IMR-90 (cell line): ENCODE measurements at places on chromosomes 6 and 20.

DNA sequence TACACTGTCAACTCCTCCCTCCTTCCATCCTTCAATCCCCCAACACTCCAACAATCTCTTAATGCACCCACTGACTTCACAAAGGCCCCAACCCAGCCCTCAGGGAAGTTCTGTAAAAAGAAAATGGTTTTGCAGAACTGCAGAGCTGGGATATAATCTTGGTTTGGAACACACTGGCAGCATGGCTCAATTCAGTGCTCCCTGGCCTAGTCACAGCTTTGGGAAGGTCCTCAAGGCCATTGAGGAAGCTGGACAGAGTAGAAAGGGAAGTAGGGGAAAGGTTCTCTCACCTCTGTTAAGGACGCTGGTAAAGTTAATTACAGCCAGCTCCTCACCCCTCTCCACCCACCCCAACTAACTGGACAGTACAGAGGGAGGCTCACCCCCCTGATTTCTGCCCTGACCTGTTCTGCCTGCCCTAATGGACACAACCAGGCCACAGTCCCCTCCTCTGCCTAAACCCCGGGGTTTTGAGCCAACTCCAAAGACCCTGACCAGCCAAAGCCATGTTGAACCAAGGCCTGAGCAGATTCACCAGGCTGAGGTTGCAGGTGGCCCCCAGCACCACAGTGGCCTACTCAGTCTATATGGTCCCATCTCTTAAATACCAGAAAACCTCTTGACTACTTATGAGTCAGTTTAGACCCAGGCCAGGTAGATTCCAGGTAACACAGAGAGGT lies 49.2 kb downstream of the MAFB start:
- no peak for DNase-seq

GRCh38 chr6:140858381-140858971 lies 1274.2 kb upstream of the GJE1 start:
- peak; percentile 52 for DNase-seq

DNA sequence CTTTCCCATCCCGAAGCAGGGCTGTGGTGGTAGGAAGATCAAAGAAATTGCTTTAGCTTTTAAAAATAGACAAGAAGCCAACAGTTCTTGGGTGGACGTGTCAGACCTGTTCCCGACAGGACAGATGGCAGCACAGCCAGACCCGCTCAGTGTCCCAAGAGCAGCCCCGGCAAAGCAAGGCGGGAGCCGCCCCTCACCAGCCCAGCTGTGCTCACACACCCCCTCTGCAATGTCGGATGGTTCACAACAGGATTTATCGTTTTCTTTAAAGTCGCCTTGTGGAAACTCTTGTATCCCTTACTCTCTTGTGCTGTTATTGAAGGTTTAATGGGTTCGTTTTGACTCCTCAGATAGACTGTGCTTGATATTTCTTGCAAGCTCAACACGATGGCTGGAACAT lies 302.4 kb downstream of the THBS2 start:
- DNase-seq, result no peak

DNA sequence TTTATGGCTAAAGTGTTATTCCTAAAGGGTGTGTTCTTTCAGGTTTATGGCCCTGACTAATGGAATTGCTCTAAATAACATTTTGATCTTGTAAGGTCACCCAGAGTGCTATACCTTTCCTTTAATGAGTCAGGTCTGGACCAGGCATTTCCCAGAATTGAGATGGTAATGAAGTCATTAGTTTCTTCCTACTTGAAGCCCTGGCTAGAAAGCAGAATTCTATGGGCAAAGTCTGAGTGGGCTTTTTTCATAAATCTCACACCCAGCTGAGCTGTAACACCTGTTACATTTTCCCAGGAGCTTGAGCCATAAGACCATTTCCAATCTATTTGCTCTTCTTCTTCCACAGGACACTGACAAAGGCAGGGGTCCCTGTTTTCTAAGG lies 122.0 kb upstream of the ID4 start:
- DNase-seq, result no peak

DNA sequence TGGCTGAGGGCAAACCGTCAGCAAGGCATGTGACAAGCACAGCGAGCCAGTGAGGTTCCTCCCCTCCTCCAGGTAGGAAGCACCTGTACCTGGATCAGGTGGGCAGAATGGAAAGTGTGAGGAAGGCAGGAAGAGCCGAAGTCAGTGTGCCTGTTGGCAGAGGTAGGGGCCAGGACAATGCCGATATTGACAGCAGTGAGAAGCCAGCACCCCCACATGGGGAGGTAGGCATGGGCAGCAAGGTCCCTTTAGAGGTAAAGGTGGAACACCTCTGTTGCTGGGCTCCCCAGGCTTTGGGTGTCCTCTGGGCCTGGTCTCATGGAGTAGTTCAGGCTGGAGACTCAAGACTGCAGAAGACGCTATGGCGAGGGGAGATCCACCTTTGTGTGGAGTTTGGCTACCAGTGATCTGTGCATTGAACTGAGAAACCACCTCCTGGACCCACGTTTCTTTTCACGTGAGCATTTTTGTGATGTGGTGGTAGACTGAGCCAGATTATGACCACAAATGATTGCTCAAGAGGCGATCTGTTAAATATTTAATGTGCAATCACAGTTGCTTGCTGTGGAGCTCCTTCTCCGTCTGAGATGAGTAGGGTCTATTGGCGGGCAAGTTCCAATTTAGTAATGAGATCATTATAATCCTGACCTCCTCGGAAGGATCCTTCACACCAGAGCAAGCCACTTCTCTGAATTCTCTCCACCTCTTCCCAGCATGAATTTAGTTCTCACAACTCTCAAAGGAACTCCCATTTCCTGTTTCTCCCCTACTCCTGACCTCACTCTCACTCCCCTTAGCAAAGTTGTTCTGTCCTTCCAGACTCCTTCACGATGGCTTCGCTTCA lies 174.8 kb downstream of the CDH26 start:
- no peak for DNase-seq

GRCh38 chr20:25669826-25670422 lies 26.7 kb downstream of the ZNF337 start:
- DNase-seq, result peak; percentile 87

DNA sequence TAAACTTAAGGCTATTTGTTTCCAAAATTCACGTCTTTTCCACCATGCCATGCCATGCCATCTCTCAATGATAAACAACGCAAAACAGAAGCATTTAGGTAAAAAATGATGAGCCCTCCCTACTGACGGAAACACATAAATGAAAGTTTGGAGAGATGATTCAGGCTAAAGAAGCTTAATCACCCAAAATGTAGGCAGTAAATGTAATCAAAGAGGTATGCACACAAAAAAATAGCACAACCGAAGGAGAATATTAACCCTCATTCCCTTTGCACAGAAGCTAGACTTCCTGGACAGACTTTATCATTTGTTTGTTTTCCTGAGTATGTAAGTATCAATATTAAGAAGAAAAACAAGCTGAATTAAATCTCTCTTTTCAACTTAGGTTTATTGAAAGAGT lies 28.8 kb downstream of the DCDC2 start:
- no peak for DNase-seq

GRCh38 chr6:152110886-152111820 lies 303.7 kb downstream of the ESR1 start:
- DNase-seq, result no peak

GRCh38 chr20:35166242-35166830 lies 5.5 kb upstream of the PROCR start:
- no peak for DNase-seq

DNA sequence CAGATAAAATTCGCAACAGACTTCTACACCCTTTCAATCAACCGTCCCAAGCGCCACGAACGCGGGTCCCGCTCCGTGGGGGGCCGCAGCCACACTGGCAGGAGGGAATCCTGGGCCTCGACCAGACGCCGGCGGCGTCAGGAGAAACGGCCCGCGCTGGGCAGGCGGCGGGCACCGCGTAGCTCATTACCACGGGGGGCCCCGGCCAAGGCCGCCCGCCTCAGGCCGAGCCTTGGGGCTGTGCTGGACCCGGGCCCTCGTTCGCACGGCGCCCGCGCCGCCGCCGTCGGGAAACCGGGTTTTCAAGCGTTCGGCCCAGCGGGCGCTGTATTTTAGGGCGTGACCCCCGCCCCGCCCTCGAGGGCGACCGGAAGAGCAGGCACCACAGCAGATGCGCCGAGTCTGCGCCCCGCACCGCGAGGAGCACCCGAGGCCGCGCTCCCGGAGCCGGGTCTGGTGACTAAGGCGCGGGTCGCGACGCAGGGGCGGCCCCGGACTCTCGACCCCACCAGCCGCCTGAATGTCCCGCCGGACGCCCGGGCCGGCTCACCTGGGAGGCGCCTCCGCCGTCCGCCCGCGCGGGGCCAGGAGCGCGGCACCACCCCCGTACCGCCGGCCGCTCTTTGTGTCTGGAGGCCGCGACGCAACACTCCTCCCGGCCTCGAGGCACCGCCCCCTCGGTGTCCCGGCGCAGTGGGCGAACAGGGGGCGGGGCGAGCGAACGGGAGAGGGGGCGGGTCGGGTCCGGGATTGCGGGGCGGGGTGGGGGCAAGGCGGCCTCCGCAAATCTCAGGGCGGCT lies at the start of gene NINL:
TSS of gene NINL (minus strand) at position 627 of the 800 bp plus-strand sequence. CDS start 58,944 bp downstream, outside the sequence.
- peak; percentile 48 for DNase-seq

GRCh38 chr20:46438156-46438750 lies 31.8 kb upstream of the ELMO2 start:
- DNase-seq, result peak; percentile 32

GRCh38 chr20:34582911-34583310 lies 24.4 kb downstream of the MAP1LC3A start:
- peak; percentile 24 for DNase-seq

DNA sequence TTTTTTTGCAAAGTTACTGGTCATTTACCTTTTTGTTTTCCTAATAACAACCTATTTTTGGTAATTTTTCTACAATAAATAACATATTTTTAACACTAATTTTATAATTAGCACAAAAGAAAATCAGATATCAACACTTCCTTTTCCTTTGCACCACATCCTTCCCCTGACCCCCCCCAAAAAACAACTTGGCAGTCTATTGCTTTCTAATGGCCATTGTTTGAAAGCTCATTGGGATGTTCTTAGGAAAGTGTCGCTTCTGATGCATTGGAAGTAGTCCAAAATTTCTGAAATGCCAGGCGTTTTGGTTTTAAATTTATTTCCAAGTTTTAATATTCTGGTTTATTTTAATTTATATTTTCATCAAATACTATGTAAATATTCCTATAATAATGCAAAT lies 407.8 kb downstream of the EYS start:
- no peak for DNase-seq

GRCh38 chr20:57779401-57780003 lies 69.7 kb upstream of the PMEPA1 start:
- DNase-seq, result no peak

DNA sequence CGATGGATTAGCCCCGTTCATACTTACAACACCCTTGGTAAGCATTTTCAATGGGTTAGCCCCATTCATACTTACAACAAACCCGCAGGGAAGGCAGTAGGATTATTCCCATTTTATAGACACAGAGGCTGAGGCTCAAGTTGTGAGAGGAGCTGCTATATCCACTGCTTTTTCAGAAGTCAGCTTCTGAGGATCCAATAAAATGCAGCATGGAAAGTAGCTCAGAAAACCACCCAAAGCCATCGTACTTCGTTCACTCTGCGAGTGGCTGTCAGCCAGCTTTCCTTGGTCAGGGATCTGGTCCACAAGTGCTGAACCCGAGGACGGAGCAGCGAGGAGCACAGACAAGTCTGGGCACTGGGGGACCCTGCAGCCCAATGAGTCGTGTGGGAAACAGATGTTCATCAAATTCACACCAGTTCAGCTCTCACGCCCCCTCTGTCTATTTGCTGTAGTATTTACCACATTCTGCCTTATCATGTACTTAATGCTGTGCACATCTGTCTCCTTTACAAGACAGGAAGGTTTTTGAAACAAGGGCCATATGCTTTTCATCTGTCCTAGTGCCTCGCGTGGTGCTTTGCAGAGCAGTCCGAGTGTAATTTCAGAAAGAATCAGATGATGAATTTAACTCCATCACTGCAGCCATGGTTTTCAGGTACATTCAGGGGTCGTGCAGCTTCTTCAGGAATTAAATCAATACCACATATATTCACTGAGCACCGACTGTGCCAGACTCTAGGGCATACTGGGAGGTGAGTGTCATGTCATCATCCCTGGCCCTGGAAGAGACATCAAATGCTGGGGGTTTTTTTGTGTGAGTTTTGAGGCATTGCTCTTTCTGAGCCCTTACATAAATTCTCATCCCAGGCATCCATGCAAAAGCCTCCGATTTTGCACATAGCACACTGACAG lies 256.9 kb downstream of the CDH26 start:
- no peak for DNase-seq

GRCh38 chr6:8000636-8001035 lies 63.6 kb downstream of the BLOC1S5 start:
- DNase-seq, result no peak

DNA sequence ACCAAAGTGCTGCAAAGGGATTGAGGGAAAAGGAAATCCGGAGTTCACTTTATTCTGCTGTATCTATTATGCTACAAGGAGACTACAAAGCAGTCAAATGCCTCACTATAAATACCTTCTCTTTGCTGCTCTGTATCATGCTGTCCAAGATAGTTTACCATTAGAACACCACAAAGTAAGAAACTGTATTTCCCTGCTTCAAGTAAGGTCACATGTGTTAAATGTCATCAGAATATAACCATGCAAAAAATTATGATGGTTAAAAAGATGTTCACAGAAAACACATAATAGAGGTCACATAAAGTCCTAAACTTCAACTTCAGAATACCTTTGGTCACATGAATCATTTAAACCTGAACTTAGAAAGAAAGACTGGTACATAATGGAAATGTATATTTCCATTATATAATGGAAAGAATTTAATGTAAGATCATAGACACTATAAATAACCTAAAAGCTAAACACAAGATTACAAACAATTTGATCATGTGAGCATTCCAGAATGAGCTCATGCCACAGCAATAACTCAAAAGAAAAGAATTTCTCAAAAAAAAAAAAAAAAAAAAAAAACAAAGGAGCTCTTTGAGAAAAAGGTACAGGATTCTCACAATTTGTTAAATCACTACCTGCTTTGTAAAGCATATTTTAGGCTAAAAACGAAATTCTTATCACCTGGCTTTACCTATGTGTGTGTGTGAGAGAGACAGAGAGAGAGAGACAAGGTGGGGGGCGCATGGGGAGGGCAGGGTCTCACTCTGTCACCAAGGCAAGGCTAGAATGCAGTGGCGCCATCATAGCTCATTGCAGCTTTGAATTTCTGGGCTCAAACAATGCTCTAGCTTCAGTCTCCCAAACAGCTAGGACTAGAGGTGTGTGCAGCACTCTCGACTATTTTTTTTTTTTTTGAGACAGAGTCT lies 58.7 kb downstream of the KIF13A start:
- DNase-seq, result peak; percentile 76

DNA sequence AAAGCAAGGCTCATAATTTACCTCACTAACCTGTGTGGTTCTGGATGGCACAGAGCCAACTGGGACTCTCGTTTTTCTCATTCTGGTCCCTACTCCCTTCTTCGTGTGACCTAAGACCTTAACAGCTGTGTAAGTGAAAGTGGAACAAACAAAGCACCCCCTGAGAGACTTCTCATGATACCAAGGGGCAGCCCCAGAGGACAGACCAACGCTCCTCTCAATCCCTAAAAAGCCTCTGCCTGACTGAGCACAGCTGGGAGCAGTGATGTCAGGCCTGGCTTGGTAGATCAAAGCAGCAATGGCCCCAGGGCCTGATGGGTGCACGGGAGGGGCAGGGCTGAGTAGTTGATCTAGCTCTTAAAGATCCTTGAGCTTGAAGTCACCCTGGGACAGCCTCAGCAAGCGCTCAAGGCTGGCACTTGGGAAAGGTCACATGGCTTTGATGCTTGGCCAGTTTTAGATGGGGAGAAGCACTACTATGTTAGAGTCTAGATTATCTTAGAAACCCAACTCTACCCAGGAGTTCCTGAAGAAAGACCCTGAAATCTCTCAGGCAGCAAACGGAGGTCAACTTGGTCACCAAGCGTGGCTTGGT lies 16.2 kb upstream of the TGM2 start:
- no peak for DNase-seq

- DNase-seq, result no peak
These were observed 48.6 kb upstream of the EMILIN3 start for GRCh38 chr20:41415191-41415590.

- DNase-seq, result no peak
These were observed 242.5 kb downstream of the LRFN2 start for GRCh38 chr6:40344566-40345167.
